ENCODE measurements at places on chromosomes 7 and 10.

- no peaks in the 10 kb centered on the region for H3K36me3 ChIP-seq
- H3K27me3 ChIP-seq: no peaks in the 10 kb centered on the region
- H3K27ac ChIP-seq: no peak overlapping the region
These were observed 1272.8 kb downstream of the TYW1 start for GRCh38 chr7:68269405-68269804.

DNA sequence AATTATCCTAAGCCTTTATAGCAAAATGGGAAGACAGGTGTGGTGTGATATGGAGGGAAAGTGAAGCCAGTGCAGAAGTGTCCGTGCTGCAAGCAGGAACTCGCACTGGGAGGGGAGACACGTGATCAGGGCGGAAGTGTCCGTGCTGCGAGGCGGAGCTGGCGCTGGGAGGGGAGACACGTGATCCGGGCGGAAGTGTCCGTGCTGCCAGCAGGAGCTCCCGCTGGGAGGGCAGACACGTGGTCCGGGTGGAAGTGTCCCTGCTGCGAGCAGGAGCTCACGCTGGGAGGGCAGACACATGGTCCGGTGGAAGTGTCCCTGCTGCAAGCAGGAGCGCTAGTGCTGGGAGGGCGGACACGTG, 40.5 kb upstream of the PRKAR1B start:
- peaks cover 46% of the 10 kb centered on the region for H3K36me3 ChIP-seq
- no peak overlapping the region for H3K4me3 ChIP-seq
- no peaks in the 10 kb centered on the region for H3K27me3 ChIP-seq
- no peaks in the 10 kb centered on the region for H3K4me1 ChIP-seq

DNA sequence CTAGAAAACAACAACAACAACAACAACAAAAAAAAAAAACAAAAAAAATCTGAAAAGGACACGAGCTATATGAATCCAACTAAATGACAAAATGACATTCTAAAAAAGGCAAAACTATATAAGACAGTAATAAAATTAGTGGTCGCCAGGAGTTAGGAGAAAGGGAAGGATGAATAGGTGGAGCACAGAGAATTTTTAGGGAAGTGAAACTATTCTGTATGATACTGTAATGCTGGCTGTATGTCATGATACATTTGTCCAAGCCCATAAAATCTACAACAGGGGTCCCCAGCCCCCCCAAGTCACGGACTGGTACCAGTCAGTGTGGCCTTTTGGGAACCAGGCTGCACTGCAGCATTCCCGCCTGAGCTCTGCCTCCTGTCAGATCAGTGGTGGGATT, 2.8 kb upstream of the PUS7 start:
- no peaks in the 10 kb centered on the region for H3K36me3 ChIP-seq
- peaks cover 7% of the 10 kb centered on the region for H3K4me1 ChIP-seq
- no peaks in the 10 kb centered on the region for H3K27me3 ChIP-seq
- DNase-seq: no peak

- H3K27ac ChIP-seq: no peak overlapping the region
- no peaks in the 10 kb centered on the region for H3K36me3 ChIP-seq
- H3K4me1 ChIP-seq: no peaks in the 10 kb centered on the region
- H3K27me3 ChIP-seq: no peaks in the 10 kb centered on the region
- DNase-seq: no peak
These were observed 12.6 kb upstream of the CDH23 start for GRCh38 chr10:71383972-71384687.

- H3K36me3 ChIP-seq: no peaks in the 10 kb centered on the region
- H3K27ac ChIP-seq: no peak overlapping the region
- DNase-seq: no peak
- no peak overlapping the region for H3K4me3 ChIP-seq
- H3K27me3 ChIP-seq: no peaks in the 10 kb centered on the region
These were observed 331.6 kb downstream of the GFRA1 start for GRCh38 chr10:115941361-115941771.
